HS-27A (cell line): ENCODE measurements at places on chromosomes 2 and 18.

DNA sequence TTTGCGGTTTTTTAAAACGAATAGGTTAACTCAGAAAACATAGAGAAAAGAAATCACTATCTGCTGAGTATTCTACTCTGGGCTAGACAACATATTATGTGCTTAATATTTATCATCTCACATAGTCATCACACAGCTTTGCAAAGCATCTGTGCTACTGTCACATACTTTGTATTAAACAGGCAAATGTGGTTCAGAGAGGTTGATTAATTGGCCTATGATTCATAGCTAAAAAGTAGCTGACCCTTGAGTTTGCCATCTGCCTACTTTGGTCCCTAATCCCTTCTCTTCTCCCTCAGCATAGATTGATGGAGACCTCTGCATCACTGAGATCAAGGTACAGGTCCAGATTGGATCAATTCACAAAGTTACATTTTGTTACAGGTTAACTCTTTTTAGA, 21.4 kb downstream of the ANKRD30B start:
- peak; percentile 35 for DNase-seq

DNA sequence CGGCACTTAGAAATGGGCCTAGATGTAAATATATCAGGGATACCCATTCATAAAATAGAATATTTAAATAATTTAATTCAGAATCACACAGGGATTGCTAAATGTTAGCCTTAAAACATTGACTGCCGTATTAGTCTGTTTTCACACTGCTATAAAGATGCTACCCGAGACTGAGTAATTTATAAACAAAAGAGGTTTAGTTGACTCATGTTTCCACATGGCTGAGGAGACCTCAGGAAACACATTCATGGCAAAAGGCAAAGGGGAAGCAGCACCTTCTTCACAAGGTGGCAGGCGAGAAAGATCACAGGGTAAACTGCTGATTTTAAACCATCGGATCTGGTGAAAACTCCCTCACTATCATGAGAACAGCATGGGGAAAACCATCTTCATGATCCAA, 223.6 kb upstream of the GULP1 start:
- no peak for DNase-seq

- no peak for DNase-seq
These were observed 840.3 kb upstream of the ZEB2 start for GRCh38 chr2:145360129-145360790.

DNA sequence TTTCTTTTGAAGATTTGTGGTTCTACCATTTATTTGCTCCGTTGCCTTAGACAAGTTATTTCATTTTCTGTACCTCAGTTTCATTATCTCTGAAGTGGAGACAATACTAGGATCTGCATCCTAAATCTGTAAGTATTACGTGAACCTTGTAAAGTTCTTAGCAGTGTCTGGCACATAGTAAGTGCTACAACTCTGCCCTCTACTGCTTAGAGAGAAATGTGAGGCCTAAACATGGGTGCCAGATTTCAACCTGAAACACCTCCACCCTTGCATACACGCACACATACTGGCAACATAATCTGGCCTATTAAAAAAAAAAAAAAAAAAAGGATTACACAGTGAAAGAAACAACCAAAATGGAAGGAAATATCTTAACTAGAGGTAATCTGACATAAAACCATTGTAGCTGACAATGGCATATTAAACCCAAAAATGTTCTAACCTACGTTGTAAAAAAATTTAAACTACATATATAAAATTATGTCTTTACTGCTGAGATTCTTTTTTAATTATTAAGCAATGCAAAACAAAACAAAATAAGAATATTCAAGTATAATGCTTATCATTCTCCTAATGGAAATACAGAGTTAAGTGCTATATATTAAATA, 132.6 kb downstream of the MAP2 start:
- no peak for DNase-seq

- DNase-seq: no peak
These were observed 79.1 kb downstream of the LYPD6 start for GRCh38 chr2:149409506-149409905.

DNA sequence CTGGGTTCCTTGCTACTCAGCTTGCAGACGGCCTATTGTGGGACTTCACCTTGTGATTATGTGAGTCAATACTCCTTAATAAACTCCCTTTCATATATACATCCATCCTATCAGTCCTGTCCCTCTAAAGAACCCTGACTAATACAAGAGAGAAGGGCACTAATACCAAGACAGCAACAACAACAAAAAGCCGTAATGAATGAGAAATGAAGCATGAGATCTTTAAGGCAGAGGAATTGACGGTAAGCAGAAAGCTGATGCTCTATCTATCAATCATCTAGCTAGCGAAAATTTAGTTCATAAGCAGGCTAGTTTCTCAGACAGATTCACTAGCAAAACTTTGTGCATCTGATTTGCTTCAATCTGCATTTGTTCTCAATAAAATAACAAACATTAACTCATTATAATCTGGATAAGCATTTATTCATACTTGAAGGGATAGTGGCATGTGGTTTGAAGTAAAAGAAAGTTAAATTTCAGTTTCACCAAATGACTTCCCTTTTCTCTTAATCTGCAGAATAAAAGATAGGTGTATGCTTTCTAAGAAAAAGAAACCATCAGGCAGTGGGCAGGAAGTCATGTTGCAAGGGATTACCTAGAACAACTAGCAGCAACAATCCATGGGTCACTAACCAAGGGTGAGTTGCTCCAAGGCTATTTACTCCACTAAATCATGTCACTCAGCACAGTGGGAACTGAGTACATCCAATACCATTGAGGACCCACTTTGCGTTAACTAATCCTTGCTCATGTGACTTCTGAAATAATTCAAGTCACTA, 376.5 kb downstream of the TMEM182 start:
- no peak for DNase-seq

DNA sequence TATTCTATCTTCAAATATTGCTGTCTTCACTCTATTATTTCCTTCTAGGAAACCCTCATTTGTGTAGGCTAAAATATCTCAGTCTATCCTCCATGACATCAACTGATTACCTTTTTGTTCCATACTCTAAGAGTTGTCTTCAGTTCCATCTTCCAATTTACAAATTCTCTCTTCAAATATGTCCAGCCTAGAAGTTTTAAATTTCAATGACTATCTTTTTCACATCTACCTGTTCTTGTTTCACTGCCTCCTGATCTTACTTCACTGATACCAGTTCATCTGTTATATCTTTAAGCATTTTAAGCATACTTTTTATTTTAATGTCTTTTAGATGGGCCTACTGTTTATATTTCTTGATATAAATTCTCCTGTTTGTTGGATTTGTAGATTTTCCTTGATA, 53.6 kb upstream of the COX7A2L start:
- DNase-seq: no peak

DNA sequence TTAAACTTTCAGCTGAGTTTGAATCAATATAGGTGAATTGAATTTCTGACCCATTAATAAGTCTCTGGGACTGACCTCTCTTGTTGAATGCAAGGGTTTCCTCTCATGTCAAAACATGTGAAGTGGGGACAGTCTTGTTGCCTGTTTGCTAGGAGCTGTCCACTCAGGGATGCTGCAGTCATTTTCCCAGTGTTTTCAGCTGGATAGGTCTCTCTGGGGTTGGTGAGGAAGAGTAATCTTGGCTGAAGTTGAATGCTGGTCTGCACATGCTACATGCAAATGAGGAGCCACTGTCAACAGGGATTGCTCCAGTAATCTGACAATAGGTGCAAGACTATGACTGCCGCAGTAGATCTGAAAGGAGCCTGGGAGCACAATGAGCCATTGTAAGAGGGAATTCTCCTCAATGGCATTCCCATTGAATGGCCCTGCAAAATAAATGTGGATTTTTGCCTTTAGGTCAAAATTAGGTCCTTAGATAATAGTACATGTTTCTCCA, 34.1 kb upstream of the IL1RL1 start:
- no peak for DNase-seq

DNA sequence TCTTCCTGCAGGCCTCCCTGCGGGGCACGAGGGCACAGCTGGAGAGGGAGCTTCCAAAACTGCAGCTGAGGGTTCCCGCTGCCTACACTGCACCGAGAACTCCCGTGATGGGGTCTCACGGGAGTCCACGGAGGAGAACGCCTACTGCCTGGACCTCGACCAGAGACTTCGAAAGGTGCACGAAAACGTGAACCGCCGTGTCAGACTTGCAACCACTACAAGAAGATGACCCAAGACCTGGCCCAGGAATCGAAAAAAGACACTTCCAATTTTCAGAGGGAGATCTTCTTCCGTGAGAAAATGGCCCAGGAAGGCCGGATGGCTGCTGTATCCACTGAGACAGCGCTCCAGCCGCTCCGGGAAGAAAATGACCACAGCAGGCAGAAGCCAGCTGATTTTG, 52.9 kb upstream of the TXNDC2 start:
- no peak for DNase-seq

- no peak for DNase-seq
These were observed 30.4 kb upstream of the MYO3B start for GRCh38 chr2:170147576-170147975.
